Activated CD4-positive, alpha-beta T cell treated with anti-CD3 and anti-CD28 coated beads, Interleukin-2, amount 50 U/mL, for 1 hour (primary cell): ENCODE measurements at places on chromosomes 2 and 18.

GRCh38 chr2:42598656-42599055, 30.2 kb downstream of the MTA3 start:
- DNase-seq: no peak

- DNase-seq: no peak
Observed at GRCh38 chr18:11052800-11053199, 96.6 kb downstream of the PIEZO2 start.

DNA sequence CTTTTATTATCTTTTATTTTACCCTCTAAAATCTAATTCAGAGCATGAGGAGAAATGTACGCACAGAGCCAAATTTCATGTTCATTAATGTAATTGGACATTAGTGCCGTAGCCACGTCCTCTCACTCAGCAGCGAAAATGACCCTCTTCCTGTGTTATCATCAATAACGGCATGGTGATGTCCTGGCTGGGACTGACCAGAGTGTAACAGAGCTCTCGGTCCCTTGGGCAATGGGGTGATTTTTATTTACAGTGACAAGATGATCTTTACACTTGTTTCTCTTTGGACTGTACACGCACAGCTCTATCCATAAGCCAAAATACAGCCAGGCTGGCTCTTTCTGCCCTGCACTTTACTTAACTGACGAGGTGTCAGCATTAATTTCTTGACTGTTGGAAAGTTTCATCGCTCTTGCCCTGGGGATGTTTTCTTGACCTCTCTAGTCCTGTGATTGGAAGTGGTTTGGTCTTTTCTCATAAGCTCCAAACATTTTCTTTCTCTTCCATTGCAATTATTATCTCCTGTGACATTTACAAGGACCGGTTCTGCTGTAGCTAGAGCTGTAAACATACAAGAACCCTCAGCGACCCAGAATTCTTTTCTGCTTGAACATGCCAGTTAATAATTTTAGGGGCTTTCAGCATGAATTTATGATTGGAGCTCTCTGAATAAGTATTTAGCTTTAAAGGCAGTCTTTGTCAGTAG, 308.0 kb upstream of the PIK3C3 start:
- DNase-seq: no peak

DNA sequence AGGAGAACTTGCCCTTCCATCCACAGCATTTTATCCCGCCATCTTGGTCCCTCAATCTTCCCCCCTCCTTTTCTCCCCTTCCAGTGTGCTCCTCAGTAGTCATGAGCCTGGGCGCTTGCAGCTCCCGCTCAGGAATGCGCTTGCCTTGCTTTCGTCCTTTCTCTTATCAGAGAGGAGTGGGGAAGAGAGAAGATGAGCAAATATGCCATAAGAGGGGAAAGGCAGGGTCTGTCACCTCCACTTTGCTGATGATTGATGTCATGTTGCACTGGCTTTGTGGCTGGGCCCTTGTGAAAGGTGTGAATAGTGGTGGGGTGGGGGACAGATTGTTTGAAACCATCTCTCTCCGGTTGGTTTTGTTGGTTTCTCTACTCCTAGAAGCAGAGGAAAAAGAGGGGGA, 569.3 kb downstream of the TNS1 start:
- no peak for DNase-seq

- peak; percentile 33 for DNase-seq
Observed at GRCh38 chr2:30862054-30862651, 54.9 kb upstream of the CAPN13 start.

DNA sequence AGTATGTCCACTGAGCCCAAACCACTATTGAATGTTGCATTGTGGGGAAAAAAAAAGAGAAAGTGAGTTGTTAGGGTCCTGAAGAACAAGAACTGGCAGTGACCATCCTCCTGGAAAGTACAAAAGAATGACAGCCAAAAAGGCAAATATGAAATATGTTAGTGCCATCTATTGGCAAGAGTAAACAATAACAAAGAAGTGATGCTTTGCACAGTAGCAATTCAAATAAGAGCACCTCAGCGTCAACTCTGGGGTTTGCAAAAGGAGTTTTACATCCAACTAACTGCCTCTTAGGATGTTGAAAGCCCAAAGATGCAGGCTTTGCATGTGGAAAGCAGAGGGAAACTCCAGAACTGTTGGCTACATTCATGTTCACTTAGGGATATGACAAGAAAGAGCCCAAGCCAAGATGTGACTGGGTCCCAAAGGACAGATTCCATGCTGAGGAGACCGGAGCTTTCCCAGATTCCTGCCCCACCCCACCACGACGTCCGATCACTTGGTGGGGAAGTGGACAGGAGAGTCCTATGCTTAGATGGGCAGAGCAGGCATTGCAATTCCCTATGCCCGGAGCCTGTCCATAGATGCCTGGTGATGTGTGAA, 15.6 kb downstream of the TRABD2A start:
- DNase-seq: no peak

GRCh38 chr2:46331109-46331766, 34.0 kb downstream of the EPAS1 start:
- no peak for DNase-seq

- no peak for DNase-seq
Observed at GRCh38 chr2:72605836-72606442, 219.9 kb downstream of the EXOC6B start.

DNA sequence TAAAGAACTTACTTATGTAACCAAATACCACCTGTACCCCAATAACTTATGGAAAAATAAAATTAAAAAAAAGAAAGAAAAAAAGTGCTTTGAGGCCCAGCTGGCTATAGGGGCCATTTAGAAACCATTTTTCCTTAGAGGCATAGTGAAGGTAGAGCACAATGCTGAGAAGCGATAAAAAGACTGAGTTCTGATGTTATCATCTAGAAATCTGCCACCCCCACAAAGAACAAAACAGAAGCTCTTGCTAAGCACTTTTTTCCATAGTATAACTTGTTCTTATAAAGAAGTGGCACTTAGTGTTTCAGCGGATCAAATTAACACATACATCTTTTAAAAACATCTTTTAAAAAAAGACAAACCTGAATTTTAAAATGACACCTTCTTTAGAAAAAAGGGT, 51.4 kb downstream of the ICOS start:
- DNase-seq: no peak

DNA sequence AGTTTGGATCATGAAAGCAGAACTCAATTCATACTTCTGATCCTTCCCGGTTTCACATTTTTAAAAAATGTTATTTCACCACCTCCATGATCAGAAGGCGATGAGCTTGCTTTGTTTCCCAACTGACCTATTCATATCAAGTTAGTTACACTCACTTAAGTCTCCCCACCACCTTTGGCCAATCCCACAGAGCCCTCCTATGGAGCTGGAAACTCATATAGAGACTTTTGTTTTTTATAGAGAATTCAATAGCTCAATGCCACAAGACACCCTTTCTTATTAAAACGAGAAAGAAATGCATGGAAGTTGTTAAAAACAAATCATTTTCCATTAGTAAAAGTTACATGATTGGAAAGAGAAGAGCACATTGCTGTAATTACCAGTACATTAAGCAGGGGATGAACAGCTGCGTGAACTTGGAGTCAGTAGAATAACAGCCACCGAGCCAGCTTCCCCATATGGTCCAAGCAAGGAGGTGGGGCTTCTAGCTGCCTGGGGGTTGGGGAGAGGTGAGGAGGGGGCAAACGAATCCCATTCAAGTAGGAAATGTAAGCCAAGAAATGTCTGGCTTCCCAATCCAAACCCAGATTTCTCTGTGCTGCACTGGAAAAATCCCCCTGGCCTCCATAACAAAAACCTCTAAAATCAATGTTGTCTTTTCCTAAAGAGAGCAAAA, 614.5 kb downstream of the IRS1 start:
- DNase-seq: no peak

GRCh38 chr2:177602611-177603164, 210.1 kb downstream of the AGPS start:
- DNase-seq: no peak

GRCh38 chr2:236078297-236079255, 89.6 kb downstream of the GBX2 start:
- no peak for DNase-seq

- no peak for DNase-seq
Observed at GRCh38 chr18:47846431-47846830, 84.0 kb downstream of the SMAD2 start.

GRCh38 chr2:122191331-122191730, 435.9 kb downstream of the TSN start:
- no peak for DNase-seq

- no peak for DNase-seq
Observed at GRCh38 chr2:127606625-127607398, 39.1 kb upstream of the GPR17 start.

DNA sequence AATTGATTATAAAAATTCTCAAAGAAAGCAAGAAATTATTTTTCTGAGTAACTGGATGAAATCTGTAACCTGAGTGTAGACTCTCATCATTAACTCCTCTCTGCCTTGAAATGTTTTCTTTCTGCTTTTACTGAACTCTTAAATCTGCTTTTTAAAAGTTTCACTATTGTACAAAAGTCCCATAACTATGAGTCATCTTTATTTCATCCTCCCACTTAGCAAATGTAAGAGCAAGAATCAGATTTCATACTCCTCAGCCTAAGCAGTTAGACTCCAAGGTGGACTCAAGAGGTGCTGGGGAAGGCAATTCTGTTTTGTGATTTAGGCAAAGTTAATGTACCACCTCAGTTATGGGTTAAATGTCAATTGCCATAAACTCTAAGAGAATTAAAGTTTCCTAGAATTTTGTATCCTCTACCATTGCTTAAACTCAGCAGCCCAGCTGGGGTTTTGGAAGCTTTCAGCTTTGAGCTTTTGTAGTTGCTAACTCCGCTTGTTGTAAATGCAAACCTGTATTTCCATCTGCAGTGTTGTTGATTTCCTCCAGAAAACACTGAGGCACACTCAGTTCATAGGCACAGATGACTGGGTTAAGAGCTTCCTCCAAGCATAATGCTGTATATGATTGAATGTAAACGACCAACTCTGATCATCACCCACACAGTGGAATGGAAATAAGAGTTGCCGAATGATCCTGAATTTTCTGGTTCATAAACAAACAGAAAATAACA, 268.8 kb downstream of the ARHGAP15 start:
- DNase-seq: no peak
